Right renal cortex interstitium (tissue), 3 donors: ENCODE measurements at places on chromosomes 7 and 10. TPM values are rescaled to one million over a fixed set of nuclear protein-coding genes. Genes with fewer than 3 reads are reported as not detected.

SEMA3D gene
- polyA plus RNA-seq, result 41.6 TPM

DDC gene
- 70.3 TPM for polyA plus RNA-seq

RINT1 gene
- polyA plus RNA-seq, result 22.2 TPM

- no peak for DNase-seq
These were observed 10.1 kb downstream of the PAPOLB start for GRCh38 chr7:4851459-4852422.

PHYHIPL gene
- 17.2 TPM for polyA plus RNA-seq

DNA sequence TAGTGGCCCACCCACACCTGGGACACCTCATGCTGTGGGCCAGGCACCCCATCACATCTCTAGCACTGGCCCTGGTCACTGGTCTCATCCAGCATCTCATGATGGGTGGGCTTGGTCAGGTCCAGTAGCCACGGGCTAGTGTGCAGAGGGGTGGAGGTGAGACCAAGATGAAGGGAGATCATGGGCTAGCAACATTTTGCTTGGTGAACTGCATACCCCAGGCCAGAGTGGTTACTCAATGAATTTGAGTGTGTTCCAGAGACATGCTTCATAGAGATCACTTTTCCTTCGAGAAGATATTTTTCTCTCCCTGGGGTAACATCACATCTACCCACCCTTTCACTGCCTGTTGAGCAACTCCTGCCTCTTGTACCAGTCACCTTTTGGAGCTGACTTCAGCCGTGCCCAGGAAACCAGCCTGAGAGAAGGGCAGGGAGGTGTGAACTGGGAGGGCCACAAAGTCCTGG, 44.2 kb downstream of the MINDY4 start:
- DNase-seq, result no peak

HACD1 gene
- 16.3 TPM for polyA plus RNA-seq

DNA sequence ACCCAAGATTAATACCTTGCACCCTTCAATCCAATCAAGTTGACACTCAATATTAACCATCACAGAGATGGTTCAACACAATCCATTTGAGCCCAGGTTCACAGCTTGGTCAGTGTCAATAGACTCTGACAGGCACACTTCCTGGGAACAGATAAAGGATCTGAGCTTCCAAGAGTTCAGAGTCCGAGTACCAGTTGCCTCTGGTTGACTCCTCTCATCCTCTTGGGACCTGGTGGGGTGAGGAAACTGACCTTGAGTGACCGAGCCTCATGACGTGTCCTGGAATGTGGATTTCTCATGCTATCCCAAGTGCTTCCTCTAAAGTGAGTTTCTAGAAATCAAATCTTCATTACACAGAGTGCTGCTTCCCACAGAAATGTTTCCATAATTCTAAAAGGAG, 162.0 kb downstream of the CYP26A1 start:
- DNase-seq, result no peak

DNA sequence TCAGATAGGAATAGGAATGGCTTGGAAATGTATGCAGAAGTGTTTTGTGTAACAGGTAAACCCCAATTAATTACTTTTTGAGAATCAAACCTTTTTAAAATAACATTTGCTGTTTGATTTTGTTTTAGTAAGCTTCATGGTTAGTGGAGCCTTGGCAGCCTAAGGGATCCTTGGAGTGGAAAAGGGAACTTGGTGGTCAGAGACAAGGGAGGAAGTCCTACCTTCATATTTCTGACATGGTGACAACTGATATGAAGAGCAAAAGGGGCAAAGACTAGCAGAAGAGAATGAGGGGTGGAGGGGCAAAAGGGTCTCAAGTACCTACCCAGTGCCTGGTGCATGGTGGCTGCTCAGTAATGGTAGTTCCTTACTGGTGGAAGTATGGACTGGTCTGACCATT, 32.3 kb downstream of the AHCYL2 start:
- DNase-seq, result no peak

ASB15 gene
- 1.1 TPM for polyA plus RNA-seq

- DNase-seq, result no peak
These were observed 613.9 kb upstream of the IGFBP3 start for GRCh38 chr7:46534664-46535588.
